ENCODE measurements at places on chromosomes 7 and 10. TPM values are rescaled to one million over a fixed set of nuclear protein-coding genes. Genes with fewer than 3 reads are reported as not detected.

Gene ASIC3
- total RNA-seq = 2.7 TPM

Gene MSANTD7
- total RNA-seq = 11.5 TPM

Gene EXOC6
- total RNA-seq = 19.0 TPM

DNA sequence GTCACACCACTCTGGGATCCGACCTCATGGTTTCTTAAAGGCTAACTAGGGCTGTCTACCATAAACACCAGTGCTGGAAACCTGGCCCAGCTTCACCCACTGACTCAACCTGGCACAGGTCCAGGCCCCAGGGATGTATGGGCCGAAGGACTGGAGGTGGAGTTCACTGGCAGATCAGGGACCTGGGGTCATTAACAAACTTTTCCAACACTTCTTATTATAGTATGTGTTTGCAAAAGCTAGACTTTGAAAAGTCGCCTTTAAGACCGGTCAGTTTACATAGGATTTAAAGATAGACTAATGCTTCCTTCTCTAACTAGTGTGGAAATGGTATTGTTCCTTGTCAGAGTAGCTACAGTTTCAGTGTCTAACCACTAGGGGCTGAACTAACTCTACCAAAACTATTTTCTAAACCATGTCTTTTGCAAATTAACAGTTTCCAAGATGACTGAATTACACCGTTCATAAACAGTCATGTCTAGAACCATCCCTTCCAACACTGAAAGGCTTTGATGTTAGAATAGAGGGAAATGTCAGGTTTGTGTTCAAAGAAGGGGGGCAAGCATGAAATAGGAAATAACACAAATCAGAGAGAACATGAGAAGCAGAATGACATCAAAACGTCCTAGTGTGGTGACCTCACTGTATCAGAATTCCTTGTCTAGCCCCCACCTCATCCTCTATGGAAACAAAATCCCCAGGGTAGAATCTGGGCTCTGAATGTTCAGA is 29.7 kb downstream of the STN1 start:
- DNase-seq = peak; percentile 75

DNA sequence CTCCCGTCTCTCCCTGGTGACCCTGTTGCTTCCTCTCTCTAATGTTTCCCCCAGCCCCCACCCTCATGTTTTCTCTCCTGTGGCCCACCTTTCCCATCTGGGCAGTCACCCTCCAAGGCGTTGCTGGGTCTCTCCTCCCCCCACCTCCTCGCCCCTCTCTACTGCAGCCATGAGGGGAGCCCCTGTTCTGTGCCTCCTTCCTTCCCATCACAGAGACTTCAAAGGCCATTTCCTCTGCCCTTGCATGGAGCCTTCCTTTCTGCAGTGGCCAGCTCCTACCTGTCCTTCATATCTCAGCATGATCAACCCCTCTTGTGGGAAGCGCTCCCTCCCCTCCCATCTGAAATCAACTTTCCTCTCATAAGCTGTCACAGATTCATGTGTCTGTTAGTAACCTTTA is 194.0 kb upstream of the PRSS58 start:
- no peak for DNase-seq

All from left lung (tissue), 14 donors.